ENCODE measurements at places on chromosomes 4 and X.

DNA sequence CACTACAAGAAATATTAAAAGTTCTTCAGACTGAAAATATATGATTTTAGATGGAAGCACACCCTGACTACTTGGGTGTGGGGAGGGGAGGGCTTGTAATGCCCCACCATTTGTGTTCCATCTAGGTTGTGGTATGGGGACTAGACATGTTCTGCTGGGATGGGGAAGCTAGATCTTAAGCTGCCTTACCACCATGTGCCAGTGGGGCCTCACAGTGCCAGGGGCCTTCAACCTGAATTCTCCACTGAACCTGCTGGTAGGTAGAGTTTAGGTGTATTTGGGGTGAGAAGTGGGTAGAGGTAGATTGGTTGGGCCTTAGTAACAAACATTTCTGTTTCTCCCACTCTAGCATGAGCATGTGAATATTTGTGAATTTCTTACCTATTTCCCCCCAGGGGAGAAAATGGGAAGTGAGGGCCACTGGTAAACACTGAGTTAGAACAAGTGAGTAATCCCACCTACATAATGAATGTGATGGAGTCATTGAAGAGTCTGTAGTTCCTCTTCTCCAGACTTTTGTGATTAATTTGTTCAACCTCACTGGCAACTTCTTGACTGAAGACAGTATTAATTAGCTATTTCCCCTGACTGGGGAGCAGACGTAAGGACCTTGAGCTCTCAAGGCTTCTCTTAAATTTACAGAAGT, 44.0 kb downstream of the BRCC3 start:
- DNase-seq, result no peak

DNA sequence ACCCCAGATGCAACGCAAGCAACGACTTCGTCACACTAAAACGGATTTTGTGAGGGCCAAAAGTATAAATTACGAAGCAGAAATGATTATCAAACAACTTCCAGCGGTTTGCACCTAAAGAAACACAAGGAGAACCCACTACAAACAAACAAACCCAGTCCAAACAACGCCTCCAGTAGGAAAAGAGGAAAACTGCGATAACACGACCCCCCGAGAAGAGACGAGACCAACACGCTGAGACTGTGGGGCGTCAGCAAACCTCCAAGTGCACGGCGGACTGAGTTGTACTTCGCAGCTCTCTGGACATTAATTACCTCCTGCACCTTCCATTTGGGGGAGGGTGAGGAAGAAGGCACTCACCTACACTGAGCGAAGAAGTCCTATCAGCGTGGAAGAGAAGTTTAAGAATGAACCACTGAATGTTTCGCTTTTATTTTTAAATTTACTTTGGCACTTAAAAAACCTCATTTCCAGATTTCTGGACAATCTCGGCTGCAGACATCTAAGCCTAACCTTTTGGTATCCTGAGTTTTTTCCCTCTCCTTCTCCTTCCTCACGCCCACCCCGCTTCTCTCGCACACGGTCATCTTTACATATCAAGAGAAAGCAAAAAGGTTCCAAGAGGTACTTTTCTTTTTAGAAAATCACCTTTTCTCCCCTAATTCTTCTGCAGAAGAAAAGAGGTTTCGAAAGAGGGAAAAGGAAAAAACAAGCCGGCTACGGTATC, at the start of gene MAB21L2:
TSS of gene MAB21L2 (plus strand) at position 6 of the 727 bp plus-strand sequence. CDS start 879 bp downstream, outside the sequence.
- no peak for DNase-seq

GRCh38 chrX:42748067-42748850, 29.7 kb downstream of the PPP1R2C start:
- no peak for DNase-seq

GRCh38 chr4:54593795-54594322, 63.9 kb upstream of the KIT start:
- DNase-seq, result no peak

GRCh38 chr4:73021634-73022033, 47.9 kb downstream of the COX18 start:
- no peak for DNase-seq

DNA sequence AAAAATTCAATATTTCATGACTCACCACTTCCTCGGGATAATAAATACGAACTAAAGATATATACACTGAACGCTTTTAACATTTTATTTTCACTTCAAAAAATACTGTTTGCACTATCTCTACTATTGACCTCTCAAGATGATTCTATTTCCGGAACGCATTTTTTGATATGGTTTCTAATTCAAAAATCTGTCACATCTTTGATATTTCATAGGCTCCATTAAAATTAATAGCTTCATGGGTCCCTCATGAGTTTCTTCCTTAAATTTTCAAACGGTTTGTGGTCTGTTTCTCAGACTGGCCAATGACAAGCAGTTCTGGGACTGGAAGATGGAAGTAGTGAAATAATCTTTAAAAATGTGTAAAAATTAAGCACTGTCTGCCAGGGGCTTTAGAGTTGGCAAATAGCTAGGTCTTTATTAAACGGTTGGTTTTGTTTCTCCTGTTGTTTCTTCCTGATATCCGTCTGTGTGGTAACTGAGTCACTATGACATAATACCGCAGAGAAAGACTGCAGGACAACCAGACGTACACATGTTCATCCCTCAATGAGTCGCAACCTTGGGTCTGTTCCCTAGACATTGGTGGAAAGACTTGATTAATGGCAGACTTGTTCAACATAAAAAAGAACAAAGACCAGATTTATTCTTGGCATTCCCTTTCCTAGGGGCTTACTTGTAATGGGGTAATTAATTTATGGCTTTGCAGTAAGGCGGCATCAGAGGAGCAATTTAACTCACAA, 133.8 kb downstream of the PALLD start:
- DNase-seq, result no peak

DNA sequence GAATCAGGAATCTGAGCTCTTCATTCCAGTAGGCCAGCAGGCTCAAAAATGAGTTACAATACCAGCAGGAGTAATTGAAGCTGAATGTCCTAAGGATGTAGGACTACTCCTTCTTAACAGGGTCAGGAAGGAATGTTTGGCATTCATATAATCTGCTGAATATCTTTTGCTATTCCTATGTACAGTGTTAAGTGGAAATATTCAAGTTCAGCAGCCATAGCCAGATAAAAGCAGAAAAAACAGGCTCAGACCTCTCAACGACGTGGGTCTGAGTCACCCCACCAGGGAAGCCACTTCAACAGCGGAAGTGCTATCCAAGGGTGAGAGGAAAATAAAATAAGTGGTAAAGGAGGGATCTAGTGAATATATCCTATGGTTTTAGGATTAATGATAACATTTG, 577.0 kb downstream of the SPOCK3 start:
- DNase-seq, result no peak

- DNase-seq, result no peak
Measured at GRCh38 chr4:87278335-87278794, 44.3 kb downstream of the HSD17B13 start.

GRCh38 chr4:93743022-93743421, 85.5 kb upstream of the ATOH1 start:
- no peak for DNase-seq

DNA sequence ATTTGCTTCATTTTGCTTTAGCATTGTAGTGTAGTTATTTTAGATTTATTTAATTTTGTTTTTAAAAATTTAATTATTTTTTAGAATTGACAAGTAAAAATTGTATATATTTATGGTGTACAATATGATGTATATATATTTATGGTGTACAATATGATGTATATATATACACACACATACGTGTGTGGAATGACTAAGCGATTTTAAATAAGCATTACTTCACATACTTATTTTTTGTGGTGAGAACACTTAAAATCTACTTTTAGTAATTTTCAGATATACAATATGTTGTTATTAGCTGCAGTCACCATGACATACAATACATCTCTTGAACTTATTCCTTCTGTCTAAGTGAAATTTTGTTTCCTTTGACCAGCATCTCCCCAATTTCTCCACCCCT, 172.9 kb downstream of the SPRY1 start:
- DNase-seq, result no peak

- no peak for DNase-seq
Measured at GRCh38 chr4:5897674-5898073, 4.8 kb upstream of the CRMP1 start.

DNA sequence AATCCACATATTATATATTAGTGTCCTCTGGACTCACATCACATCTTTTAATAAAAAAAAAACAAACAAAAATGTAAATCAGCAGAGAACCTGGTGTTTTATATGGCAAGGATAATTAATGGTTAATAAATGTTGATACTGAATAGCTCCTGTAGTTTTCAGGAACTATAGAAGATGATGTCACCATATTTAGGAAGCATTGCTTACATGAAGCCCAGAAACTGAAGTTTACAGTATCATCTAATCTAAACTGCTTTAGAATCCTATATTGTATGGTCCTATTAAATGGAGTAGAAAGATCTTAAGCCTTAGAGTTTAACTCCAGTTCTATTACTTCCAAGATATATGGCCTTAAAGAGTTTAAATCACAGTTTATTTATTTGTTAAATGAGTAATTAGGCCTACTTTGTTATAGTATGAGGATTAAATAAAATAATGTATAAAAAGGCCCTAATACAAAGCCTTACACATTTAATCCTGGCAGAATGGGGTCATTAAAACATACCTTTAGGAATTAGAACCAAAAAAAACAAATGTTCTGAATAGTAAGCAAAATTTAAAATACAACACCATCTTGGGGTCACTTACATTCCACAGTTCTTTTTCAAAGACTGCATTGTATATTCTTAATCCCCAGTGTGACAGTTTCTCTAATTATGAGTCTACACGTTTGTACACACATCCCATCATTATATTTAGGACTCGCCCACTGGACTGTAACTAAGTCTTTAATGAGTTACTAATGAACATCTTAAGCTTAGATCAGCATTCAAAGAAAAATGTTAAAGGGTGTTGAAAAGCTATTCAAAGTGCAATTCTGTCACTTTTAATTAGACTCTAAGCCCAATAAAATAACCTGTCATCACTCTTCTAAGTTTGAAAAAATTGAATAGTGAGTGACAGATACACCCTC, 305.9 kb downstream of the ADGRL3 start:
- no peak for DNase-seq

- no peak for DNase-seq
Measured at GRCh38 chr4:13860126-13860525, 232.6 kb upstream of the BOD1L1 start.

DNA sequence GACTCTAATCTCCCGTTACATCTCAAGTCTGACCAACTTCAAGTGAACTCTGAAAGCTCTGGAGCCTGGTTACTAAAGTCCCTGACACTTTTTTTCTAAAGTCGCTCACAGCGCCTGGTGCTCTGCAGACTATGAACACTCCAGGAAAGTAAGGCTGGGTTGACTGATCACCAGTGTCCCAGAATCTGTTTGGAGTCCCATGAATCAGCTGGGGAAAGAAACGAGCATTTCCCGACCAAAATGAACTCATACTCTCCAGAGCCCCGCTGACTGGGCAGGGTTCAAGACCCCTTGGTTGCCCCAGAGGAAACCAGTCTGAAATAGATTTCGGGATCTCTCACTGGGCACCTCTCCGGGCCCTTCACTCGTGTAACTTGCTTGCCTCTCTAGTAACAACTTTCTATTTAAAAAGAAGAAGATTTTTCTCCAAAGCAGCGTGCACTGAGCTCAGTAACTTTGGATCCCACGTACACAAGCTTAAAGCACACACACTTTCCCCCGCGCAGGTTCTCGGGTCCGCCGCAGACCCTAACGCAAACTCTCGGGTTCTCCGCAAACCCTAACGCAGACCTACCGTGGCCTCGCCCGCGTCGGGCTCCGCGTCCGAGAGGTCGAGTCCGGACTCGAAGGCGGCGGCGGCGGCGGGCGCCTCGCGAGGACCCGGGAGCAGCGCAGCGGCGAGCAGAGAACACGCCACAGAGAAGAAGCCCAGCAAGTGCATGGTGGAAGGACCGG, 964 bp downstream of the VEGFC start:
- peak; percentile 64 for DNase-seq

- no peak for DNase-seq
Measured at GRCh38 chr4:110049951-110050925, 137.6 kb downstream of the EGF start.

GRCh38 chrX:129540068-129540653, at the start of gene OCRL:
Gene OCRL, plus strand, starts transcription at chrX:129540259. Its CDS starts 181 bp downstream, at chrX:129540440.
- peak; percentile 80 for DNase-seq

DNA sequence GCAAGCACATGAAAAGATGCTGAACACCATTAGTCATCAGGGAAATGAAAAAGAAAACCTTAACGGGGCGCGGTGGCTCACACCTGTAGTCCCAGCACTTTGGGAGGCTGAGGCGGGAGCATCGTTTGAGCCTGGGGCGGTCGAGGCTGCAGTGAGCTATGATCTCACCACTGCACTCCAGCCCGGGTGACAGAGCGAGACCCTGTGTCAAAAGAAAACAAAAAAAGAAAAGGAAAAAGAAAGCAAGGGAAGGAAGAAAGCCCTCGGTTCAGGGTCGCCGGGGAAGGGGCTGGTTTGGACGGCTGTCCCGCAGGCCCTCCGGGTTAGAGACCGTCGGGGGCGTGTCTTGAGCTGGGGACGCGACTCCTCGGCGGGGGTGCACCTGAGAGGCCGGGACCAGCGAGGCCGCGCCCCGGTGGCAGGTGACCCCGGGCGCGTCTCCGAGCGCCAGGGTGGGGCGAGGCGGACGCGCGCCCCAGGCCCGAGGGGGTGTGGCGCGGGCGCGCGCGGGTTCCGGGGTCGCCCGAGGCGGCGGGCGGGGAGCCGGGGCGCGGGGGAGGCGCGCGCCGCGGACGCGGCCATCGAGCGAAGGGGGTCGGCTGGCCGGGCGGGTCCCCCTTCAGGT, 478 bp upstream of the PLXNA3 start:
- DNase-seq, result no peak

DNA sequence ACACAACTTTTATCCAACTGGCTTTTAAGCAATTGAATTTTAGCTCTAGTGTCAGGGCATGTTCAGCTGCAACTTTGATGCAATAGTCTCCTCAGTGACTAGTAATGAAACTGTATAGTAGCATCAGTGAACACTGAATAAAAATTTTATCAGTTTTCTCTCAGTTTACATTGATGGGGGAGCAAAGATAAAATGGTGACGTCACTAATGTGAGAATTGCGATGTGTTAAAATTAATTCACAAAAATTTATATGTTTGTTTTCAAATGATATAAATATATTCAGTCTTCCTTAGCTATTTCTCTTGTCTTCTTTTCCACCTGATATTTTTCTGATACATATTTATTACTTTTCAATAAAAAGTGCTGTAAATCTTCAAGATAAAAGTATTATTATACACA, 508.8 kb upstream of the AGA start:
- no peak for DNase-seq

GRCh38 chr4:137519406-137519805, 12.9 kb downstream of the PCDH18 start:
- no peak for DNase-seq

GRCh38 chr4:107578321-107578720, 141.7 kb downstream of the PAPSS1 start:
- DNase-seq, result no peak

- no peak for DNase-seq
Measured at GRCh38 chr4:125123570-125124109, 191.1 kb upstream of the FAT4 start.

GRCh38 chrX:23557070-23557469, 110.2 kb upstream of the PRDX4 start:
- no peak for DNase-seq

DNA sequence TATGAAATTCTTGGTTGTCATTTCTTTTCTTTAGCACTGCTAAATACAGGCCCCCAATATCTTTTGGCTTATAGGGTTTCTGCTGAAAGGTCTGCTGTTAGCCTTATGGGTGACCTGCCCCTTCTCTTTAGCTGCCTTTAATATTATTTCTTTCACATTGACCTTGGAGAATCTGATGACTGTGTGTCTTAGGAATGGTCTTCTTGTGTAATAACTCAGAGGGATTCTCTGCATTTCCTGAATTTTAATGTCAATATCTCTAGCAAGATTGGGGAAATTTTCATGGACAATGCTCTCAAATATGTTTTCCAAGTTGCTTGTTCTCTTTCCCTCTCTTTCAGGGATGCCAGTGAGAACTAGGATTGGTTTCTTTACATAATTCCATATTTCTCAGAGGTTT, 292.4 kb downstream of the SLC7A11 start:
- DNase-seq, result no peak

Measured in suprapubic skin (tissue), 4 donors.